Omental fat pad (tissue), 4 donors: ENCODE measurements at places on chromosomes 6 and 20.
A peak's percentile ranks its signal among the peaks of the same experiment; 100 is the strongest.

DNA sequence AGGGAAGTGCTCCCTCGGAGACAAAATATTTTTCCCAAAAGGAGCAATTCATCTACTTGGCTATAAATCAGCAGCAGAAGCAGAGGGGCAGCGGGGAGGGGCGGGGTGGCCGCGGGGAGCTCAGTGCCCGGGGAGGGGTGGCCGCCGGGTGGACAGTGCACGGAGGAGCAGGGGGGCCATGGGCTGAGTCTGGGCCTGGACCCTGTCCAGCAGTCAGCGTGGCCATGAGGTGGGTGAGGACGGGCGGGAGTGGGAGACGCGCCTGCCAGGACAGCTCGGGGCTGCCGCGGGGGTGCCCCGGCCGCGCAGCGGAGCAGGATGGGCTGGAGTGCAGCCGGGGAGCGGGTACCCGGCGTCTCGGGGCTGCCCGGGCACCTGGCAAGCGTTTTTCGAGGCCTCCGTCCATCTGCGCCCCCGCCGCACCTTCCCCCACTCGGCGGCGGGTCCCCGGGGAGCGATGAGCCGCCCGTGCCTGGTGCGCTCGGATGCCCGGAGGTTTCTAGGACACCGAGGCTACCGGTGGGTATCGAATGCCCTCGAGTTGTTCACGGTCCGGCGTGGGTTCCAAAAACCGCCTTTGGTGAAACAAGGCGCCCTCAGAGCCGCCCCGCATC, 229.5 kb downstream of the THBS2 start:
- DNase-seq, result no peak

- no peak for DNase-seq
These were observed 4.5 kb upstream of the FAM110A start for GRCh38 chr20:828987-829386.

- no peak for DNase-seq
These were observed 74.0 kb downstream of the PPP1R3G start for GRCh38 chr6:5159162-5159561.

DNA sequence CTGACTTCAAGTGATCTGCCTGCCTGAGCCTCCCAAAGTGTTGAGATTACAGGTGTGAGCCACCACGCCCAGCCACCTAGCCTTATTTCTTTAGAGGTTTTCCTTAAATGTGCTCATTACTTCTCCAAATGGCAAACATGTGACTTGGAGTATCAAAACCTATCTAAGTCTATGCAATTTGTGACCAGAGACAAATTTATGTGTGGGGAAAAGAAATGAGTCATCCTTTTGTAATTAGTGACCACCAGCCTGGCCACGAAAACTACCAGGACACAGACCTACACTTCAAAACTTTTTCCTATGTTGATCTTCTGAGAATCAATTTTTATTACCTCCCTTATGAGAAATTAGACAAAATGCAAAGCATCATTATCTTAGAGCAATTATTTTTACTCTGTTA, 64.6 kb upstream of the OGFRL1 start:
- DNase-seq, result no peak

- no peak for DNase-seq
These were observed 54.3 kb upstream of the NFATC2 start for GRCh38 chr20:51596668-51597388.

DNA sequence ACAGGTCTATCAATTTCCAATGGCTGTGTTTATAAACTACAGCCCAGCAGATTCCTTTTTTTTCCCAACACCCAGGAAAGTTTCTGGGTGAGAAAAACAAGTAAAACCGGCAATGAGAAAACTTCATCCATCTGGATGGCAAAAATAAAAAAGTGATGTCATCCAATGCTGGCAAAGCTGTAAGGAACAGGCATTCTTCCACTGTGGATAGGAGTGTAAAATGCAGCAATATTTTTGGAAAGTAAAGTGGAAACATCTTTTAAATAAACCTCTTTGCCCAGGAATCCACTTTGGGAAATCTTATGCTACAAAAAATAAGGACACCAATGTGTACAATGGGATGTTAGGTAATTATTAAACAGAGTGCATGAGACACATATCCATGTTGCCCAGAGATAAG, 102.1 kb upstream of the NT5E start:
- no peak for DNase-seq

- no peak for DNase-seq
These were observed 567.8 kb upstream of the ID4 start for GRCh38 chr6:19269341-19269898.

DNA sequence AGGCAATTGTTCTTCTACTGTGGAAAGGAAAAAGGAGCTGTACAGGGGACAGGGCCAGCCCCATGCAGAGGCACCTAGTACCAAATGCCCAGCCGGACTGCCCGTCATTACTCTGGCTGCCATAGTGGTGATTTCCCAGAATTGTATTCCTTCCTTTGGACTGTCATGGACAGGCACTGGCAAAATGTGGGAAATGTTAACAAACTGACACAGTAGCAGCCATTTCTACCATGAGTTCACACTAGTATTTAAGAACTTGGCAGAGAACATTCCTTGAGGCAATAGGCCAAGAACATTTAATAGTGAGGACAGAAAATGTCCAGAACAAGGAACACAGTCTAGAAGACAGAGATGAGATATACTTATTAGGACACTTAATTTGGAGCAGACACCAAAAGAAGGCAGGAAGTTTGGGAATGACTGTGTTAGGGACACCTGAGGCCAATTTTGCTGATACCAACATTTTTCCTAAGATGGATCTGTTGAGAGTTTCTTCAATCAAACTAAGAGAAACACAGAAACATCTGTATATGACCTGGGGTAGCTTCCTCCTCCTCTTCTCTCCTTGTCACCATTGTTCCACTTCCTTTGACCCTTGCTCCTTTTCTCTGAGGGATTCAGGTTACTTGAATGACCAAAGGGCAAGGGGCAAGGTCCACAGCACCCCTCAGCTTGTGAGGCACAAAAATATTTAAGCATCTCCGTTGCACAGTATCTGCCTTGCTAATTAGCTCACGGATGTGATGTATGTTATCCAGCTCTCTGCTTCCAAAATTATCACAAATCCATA, 14.9 kb downstream of the ADTRP start:
- DNase-seq, result no peak

- no peak for DNase-seq
These were observed 15.7 kb upstream of the HEY2 start for GRCh38 chr6:125733516-125734300.

GRCh38 chr6:5471044-5471443, 209.7 kb downstream of the FARS2 start:
- DNase-seq, result no peak

- no peak for DNase-seq
These were observed 185.5 kb upstream of the ECI2 start for GRCh38 chr6:4320860-4321259.

- DNase-seq, result no peak
These were observed 3.6 kb upstream of the PHF1 start for GRCh38 chr6:33407132-33407718.

- DNase-seq, result no peak
These were observed 60.4 kb upstream of the QKI start for GRCh38 chr6:163354085-163354484.

DNA sequence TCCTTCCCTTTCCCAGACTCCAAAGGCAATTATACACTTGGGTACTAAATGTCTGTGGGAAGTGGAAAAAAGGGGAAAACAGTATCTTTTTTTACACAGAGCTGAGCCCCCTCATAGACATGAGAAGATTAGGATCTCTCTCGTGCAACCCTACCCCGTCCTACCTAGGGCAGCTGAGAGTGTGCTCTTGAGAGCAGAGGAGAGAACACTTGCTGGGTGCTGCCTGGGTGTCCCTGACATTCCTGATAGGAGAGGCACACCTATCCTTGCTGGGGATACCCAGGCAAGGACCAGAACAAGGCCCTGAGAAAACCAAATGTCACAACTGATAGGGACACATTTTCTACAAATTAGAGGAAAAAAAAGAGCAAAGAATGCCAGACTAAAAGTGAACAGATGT, 81.2 kb downstream of the PREP start:
- DNase-seq, result no peak

- no peak for DNase-seq
These were observed 13.7 kb upstream of the ZFP57 start for GRCh38 chr6:29694637-29695036.

DNA sequence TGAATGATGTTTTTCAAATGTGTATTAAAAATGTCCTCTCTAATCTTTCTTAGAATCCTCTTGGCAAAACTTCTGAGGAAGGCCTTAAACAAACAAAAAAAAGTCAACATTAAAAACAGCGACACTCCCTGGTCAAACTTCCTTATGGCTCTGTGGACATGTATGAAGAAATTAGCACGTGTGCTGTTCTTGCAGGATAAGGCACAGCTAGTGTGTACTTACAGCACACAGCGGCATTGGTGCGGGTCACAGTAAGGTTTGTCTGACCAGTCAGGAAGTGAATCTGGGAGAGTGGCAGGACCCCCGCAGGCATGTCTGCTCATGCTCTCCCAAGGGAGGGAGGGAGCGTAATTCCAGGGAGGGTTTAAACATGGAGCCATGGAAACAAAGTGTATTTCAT, 38.8 kb downstream of the SLC22A1 start:
- DNase-seq, result no peak

GRCh38 chr6:16493112-16493511, 254.7 kb downstream of the GMPR start:
- DNase-seq, result no peak

DNA sequence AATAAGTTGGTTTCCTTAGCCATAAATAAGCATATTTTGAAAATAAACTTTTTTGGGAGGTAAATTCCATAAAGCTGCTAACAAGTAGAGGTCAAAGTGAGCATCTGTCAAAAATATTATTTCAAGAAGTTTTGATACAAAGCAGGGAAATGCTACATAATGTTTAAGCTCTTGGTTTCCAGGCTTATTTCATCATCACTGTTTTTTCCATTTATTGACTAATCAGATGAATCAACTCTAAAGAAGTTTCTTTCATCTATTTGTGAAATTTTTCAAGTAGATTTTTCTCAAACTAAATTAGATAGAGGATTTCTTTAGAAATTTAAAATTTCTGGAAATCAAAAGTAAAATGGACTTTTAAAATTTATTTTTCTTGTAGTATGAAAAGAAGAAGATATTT, 89.5 kb upstream of the TBX18 start:
- DNase-seq, result no peak

- DNase-seq, result no peak
These were observed 24.4 kb upstream of the C6orf62 start for GRCh38 chr6:24743265-24743943.

- no peak for DNase-seq
These were observed 20.5 kb downstream of the RSPH9 start for GRCh38 chr6:43665376-43665775.

- DNase-seq, result no peak
These were observed 42.9 kb downstream of the ATXN1 start for GRCh38 chr6:16718356-16718755.

- DNase-seq, result no peak
These were observed 16.9 kb downstream of the SLC22A3 start for GRCh38 chr6:160365117-160365516.

- peak; percentile 55 for DNase-seq
These were observed at the start of gene ATXN1 for GRCh38 chr6:16760516-16761470. Gene ATXN1, minus strand, starts transcription at chr6:16761460.

DNA sequence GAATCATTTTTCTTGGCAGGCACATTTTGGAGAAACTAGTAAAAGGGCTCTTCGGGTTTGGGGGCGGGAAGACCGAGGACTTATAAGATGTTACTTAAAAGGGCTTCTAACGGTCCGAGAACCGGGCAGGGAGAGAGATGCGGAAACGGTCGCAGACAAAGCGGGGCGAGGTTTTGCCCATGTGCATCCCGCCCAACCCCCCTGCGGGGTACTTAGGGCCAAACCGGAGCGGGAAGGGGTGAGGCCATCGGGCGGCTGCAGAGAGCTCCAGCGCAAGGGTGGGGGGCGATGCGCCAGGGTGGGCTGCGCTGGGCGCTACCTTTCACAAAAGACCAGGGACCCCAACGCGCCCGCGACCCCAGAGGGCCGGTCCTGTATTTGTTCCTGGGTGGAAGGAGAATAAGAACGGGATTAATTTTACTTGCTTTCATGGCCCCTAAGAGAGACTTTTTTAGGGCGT, 616 bp downstream of the TUBB start:
- DNase-seq, result peak; percentile 44

GRCh38 chr6:5453546-5453945, 192.2 kb downstream of the FARS2 start:
- DNase-seq, result no peak

- no peak for DNase-seq
These were observed 29.6 kb downstream of the SPINT4 start for GRCh38 chr20:45751721-45752120.
